ENCODE measurements at places on chromosomes 5 and 9.

DNA sequence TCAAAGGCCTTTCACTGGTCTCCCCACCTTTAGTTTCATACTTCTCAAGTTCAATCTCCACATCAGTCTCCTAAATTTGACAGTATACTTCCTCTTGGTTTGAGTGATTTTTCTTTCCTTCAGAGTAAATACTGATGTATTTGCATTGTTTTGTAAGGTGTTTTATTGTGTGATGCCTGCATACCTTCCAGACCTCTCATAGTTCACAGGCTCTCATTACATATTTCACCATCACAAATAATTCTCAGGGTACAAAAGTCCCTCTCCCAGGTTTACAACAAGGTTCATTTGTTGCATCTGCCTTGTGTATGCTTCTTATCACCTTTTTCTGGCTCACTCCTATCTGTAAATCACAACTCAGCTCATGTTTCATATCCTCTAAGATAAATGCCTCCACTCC, 22.2 kb upstream of the TUSC1 start:
- DNase-seq = no peak

DNA sequence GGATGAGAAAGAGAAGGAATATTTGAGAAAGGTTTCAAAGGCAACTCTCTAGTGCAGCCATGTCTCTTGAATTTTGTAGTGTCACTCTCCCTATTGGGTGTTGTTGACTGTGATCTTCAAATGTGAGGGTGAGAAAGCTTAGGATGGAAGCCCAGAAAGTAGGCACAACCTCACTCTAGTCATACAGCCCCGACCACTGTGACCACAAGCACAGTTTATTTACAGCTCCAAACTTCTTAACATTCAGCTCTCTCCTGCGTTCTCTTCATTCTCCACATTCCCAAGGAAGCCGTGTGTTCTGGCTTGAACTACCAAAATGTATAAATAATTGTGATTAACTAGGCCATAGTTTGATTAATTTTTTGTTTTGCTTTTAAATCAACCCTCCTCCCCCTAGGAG, 542.9 kb downstream of the LRRC70 start:
- DNase-seq = no peak

- peak; percentile 100 for DNase-seq
These were observed at the start of gene TCERG1 for GRCh38 chr5:146446861-146447733. TCERG1 (plus strand) TSS chr5:146447333; CDS start chr5:146447350, 17 bp downstream.

GRCh38 chr5:142821733-142822487, 51.7 kb downstream of the ARHGAP26 start:
- DNase-seq = no peak

DNA sequence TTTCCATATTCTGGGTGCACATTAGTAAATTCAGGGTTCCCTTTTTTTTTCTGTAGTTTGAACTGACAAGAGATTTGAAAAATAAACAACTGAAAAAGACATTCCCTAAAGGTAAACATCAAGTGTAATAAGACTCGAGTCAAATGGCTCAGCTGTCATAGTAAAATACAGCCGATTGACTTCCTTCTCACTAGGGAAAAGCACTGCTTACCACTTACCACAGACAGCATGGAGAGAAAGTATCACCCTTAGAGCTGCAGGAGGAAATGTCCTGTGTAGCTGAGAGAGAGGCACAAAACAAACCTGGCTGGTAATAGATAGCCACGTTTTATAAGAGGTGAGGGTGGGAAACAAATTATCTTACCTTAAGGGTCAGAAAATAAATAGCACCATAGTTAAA, 12.1 kb upstream of the DMAC1 start:
- DNase-seq = no peak

- no peak for DNase-seq
These were observed 11.4 kb downstream of the PSD2 start for GRCh38 chr5:139806726-139807646.
